ENCODE measurements at places on chromosomes 7 and 10. TPM values are rescaled to one million over a fixed set of nuclear protein-coding genes. Genes with fewer than 3 reads are reported as not detected.

The AKR1C8 gene
- not detected for total RNA-seq

The PNLIPRP2 gene
- not detected for total RNA-seq

The RET gene
- total RNA-seq = 0.44 TPM

The WEE2 gene
- not detected for total RNA-seq

The CPA4 gene
- 27.7 TPM for total RNA-seq

The MYL10 gene
- total RNA-seq = not detected

The WIPF3 gene
- not detected for total RNA-seq

The MACC1 gene
- total RNA-seq = 0.19 TPM

The CYP3A4 gene
- total RNA-seq = not detected

The CTAGE8 gene
- not detected for total RNA-seq

The GLUD1 gene
- total RNA-seq = 151 TPM

The GPR37 gene
- total RNA-seq = 2.2 TPM

The ANKIB1 gene
- 25.0 TPM for total RNA-seq

The FGL2 gene
- total RNA-seq = not detected

The PDZD7 gene
- 1.2 TPM for total RNA-seq

The SFR1 gene
- total RNA-seq = 8.6 TPM

The STK32C gene
- 11.8 TPM for total RNA-seq

The TRUB1 gene
- total RNA-seq = 16.7 TPM

The CELF2 gene
- 37.6 TPM for total RNA-seq

The SEMA3A gene
- total RNA-seq = 6.6 TPM

The NRG3 gene
- 8.9 TPM for total RNA-seq

The MAP3K8 gene
- total RNA-seq = 0.87 TPM

The CPED1 gene
- 2.3 TPM for total RNA-seq

The CRPPA gene
- 2.0 TPM for total RNA-seq

The CYP2C19 gene
- total RNA-seq = not detected

The UROS gene
- total RNA-seq = 86.3 TPM

The TMEM209 gene
- total RNA-seq = 9.2 TPM

The ZNF3 gene
- total RNA-seq = 28.6 TPM

The TBX20 gene
- not detected for total RNA-seq

The MMRN2 gene
- 243 TPM for total RNA-seq

The HACD1 gene
- total RNA-seq = 17.4 TPM

The RPEL1 gene
- not detected for total RNA-seq

The C10orf71 gene
- total RNA-seq = not detected

The SHOC2 gene
- total RNA-seq = 38.4 TPM

The NKX2-3 gene
- not detected for total RNA-seq

The SORBS1 gene
- 4.2 TPM for total RNA-seq

The LEP gene
- not detected for total RNA-seq

The LAMB1 gene
- total RNA-seq = 458 TPM

The VWA2 gene
- total RNA-seq = 0.05 TPM

The UCN3 gene
- total RNA-seq = not detected
